ENCODE measurements at places on chromosomes 4 and X. TPM values are rescaled to one million over a fixed set of nuclear protein-coding genes. Genes with fewer than 3 reads are reported as not detected.

- no peaks in the 10 kb centered on the region for H3K36me3 ChIP-seq
- no peak overlapping the region for H3K4me3 ChIP-seq
- DNase-seq, result no peak
Observed at GRCh38 chr4:1376391-1376840, 29.4 kb downstream of the UVSSA start.

Gene NALF2
- total RNA-seq, result not detected

Gene AFF1
- total RNA-seq, result 80.5 TPM

GRCh38 chr4:150720973-150721518, 139.1 kb downstream of the MAB21L2 start:
- no peaks in the 10 kb centered on the region for H3K27me3 ChIP-seq
- DNase-seq, result no peak
- H3K4me3 ChIP-seq, result no peak overlapping the region

Gene SMIM10L2A
- 1.3 TPM for total RNA-seq
